Heart right ventricle (tissue), 16 donors: ENCODE measurements at places on chromosomes 5 and 9. TPM values are rescaled to one million over a fixed set of nuclear protein-coding genes. Genes with fewer than 3 reads are reported as not detected.

GRCh38 chr5:113809626-113810025, 296.1 kb downstream of the YTHDC2 start:
- DNase-seq: no peak

- DNase-seq: no peak
Observed at GRCh38 chr9:122883125-122883524, 22.0 kb downstream of the RC3H2 start.

DNA sequence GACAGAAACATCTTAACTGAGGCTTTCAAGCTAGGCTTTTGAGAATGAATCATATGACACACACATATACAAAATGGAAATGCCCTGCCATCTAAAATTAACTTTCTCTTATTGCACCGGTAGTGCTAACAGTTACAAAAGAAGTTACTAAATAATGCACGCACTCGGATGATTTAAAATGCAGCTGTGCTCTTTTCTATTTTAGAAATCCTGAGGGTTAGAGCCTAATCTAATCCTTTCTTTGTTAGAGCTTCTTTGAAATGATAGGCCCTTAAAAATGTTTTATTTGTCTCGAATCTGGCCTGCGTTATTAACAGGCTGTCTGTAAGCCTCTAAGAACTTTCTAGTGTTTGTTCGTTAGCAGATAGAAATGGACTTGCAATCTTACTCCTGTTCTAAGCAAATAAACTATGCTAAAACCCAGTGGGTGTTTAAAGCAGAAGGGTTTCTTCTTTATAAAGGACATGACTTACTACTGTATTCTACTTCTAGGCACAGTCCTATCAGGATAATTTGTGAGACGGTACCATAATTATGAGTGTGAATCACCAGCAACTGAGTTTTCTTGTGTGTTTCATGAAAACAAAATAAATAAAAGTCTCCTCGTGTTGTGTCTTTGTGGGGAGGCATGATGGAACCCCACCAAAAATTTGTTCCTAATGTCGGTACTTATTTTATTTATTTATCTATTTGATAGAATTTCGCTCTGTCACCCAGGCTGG, 69.2 kb upstream of the MYO10 start:
- no peak for DNase-seq

DNA sequence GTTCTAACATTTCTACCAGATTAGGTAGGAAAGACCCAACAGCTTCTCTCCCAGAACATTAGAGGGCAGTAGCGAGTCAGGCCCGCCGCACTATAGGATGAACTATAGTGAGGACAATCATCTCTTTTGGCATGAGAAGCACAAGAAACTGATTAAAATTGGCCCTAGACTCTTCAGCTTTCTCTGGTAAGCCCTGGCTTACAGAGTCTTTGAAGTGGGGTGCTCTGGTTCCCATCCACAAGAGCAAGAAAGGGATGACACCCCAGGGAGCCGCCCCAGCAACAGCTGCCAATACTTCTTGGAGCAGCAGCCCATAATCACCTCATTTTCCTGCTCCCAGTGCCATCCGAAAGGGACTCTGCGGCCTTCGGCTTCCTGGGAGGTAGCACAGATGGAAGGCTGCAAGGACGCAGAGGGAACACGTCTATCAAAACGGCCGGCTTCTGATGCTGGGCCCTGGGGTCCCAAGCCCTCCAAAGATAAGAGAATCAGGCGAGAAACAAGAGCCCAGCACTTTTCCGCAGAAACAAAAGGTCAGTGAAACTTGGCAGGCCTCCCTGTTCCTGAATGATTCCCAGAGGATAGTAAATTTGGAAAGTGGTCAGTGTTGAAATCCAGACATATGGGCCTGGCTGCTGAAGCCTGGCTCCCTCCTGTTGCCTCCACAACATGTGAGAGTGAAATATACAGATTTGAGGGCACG, 69.3 kb downstream of the HSD17B3 start:
- peak; percentile 61 for DNase-seq

DNA sequence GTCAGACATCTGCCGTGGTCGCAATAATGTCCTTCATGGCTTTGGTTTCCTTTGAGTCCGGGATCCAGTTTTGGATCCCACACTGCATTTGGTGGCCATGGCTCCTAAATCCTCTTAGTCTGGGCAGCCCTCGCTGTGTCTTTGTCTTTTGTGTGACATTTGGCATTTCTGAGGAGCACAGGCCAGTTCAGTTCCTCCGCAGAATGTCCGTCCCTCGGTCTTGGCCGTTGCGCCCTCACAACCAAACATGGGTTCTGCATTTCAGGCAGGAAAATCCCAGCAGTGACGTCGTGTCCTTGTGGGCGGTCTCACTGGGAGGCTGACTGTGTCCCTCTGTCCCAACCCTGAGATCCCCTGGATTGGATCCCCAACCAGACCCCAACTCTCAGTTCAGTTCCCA, 172.9 kb upstream of the PPP1R26 start:
- no peak for DNase-seq

- no peak for DNase-seq
Observed at GRCh38 chr9:38131729-38132128, 62.7 kb upstream of the SHB start.

- DNase-seq: no peak
Observed at GRCh38 chr5:163205645-163206044, 231.8 kb upstream of the CCNG1 start.

- DNase-seq: peak; percentile 76
Observed at GRCh38 chr9:94780516-94780950, 54.0 kb downstream of the AOPEP start.

GRCh38 chr9:32581512-32582143, 8.7 kb upstream of the NDUFB6 start:
- peak; percentile 21 for DNase-seq

- DNase-seq: no peak
Observed at GRCh38 chr9:121556580-121556979, 56.9 kb upstream of the GGTA1 start.

DNA sequence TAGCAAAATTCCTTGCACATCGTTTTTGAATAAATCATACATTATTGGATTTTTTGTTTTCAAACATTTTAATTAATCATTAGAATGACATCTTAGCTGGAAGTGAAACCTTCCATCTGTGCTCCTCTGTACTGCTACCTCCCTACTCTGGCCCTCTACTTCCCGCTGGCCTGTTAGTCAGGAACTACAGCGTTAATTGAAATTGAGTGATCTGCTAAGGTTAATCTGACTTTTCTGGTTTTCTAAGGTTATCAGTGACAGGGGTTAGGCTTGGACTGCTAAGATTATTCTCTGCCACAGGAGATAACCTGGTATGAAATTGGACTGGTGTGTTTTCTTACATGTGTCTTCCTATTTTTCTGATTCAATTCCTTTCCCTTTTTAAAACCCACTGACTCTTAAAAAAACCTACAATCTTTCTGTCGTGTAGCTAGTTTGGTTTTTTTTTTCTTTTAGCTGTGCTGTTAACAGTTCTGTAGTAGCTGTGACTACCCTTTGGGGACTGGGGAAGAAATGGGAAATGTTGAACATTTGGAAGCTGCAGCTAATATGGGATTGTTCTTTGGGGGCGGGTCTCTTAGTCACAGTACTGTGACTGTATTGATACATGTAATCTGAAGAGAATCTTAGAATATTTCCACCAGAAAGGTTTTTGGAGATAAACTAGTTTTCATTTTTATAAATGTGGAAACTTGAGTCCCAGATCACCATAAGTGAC, 4.6 kb downstream of the KIF2A start:
- no peak for DNase-seq

GRCh38 chr5:178797546-178798440, 62.0 kb upstream of the ZNF354B start:
- DNase-seq: no peak

DNA sequence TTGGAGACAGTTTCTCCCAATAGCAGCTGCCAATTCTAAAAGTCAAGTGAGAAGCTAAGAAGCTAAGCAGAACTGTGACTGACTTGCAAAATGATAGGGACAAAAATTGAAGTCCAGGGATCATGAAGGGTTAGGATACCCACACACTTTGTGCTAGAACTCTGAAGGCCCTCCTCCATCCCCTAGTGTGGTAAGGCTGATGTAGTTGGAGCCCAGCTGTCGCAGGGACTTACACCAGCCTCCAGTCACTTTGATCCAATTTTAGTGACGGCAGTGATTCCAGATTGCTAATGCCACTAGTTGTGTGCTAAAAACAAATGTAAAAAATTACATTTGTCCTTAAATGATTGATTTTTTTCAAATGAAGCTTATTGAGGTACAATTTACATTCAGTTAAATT, 742.7 kb upstream of the ZNF608 start:
- DNase-seq: no peak

GRCh38 chr5:158244882-158245281, 385.9 kb upstream of the CLINT1 start:
- DNase-seq: no peak

DNA sequence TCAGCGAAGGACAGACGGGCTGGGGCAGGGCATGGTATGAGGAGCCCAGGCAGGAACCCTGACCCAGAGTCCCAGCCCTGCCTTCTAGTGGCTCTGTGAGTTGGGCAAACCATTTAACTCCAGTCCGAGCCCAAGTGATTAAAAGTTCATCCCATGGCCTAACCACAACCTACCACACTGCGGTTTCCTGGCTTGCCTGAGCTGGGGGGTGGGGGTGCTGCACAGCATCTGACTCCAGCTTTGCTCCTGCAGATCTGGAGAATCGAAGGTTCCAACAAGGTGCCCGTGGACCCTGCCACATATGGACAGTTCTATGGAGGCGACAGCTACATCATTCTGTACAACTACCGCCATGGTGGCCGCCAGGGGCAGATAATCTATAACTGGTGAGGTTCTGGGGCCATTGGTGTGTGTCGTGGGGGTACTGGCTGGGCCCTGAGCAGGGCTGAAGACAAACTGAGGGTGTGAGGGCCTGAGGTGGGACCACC, 49.0 kb downstream of the STOM start:
- no peak for DNase-seq

- DNase-seq: no peak
Observed at GRCh38 chr5:17230808-17231525, 13.5 kb downstream of the BASP1 start.

- DNase-seq: no peak
Observed at GRCh38 chr5:95600557-95600956, 19.3 kb upstream of the GPR150 start.

DNA sequence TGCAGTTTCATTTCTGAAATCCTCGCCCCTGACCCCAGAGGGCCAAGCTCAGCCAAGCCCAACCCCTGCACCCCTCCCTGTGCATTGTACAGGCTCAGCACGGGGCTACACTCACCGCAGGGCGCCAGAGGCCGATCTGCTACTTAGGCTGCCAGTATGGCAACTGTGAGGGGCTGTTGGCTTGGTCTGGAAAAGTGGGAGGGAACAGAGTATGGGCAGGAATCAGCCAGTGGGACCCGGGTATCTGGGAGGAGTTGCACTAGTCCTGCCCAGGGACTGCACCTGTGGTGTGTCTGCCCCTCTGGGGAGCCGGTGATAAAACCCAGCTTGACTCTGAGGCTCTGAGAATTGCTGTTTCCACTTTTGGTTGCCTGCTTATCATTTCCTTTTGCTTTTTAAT, 167.4 kb upstream of the KIF2A start:
- DNase-seq: no peak

- DNase-seq: peak; percentile 48
Observed at GRCh38 chr9:113807173-113808061, 68.7 kb upstream of the ZNF618 start.

DNA sequence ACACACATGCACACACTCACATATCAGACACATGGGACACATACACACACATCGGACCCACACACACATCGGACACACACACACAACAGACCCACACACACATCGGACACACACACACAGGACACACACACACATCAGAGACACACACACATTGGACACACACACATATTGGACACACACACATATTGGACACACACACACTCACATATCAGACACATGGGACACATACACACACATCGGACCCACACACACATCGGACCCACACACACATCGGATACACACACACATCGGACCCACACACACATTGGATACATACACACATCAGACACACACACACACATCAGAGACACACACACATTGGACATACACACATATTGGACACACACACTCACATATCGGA, 12.8 kb upstream of the LAMC3 start:
- DNase-seq: no peak

DNA sequence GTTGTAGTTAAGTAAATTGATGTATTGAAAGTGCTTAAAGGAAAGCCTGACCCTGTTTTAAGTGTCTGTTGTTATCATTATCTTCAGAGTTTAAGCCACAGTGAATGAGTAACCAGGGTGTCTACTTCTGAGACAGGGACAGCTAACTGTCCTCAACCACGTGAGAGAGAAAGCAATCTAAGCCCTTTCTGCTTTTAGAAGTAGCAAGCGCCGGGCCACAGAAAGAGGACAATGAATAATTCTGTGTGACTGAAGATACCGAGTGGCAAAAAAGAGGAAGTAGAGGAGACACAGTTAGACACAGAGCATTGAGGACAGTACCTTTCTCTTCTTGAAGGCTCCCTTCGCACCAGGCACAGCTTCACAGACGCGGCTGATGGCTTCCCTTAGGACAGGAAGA, 86.3 kb downstream of the S1PR3 start:
- DNase-seq: no peak

GPR151 gene
- total RNA-seq: not detected

FRRS1L gene
- total RNA-seq: 0.61 TPM

SMAD5 gene
- total RNA-seq: 53.8 TPM

SLIT3 gene
- total RNA-seq: 18.8 TPM

ZNF782 gene
- 3.1 TPM for total RNA-seq

RANBP17 gene
- 4.2 TPM for total RNA-seq

HTR4 gene
- 1.1 TPM for total RNA-seq

NR4A3 gene
- total RNA-seq: 9.1 TPM

LIX1 gene
- total RNA-seq: not detected
